CD4-positive, alpha-beta T cell treated with Interleukin-15 for 4 hours (primary cell): ENCODE measurements at places on chromosomes 11 and 22.

DNA sequence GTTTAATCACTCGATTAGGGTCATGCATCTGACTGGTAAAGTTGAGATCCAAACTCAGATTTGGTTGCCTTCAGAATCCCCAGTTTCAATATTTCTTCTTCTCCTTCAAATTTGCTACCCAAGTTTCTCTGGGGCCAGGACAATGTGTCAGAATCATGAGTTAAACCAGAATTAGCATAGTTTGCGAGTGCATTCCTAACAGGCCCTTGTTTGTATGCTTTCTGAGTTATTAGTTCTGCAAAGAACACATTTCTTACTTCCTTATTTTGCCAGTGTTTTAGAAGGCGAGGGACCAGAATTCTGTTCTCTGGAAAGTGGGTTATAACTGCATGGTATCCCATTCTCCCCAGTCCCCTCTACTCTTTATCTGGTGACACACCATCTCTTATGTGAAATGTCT lies 112.0 kb downstream of the ARL14EP start:
- no peak for DNase-seq

DNA sequence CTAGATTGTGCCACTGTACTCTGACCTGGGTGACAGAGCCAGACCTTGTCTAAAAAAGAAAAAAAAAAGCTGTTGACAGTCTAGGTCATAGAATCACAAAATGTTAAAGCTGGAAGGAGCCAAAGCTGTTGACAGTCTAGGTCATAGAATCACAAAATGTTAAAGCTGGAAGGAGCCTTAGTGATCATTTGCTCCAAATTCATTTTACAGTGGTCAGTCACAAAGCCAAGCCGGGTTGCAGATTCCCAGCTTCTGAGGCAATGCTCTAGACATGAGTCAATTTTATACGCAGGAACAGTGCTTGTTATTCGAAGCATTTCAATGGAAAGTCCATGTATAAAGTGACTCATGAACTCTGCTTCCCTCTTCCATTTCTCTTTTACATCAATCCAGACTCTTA lies 47.4 kb downstream of the SYT13 start:
- DNase-seq, result no peak

- no peak for DNase-seq
These were observed 177.9 kb downstream of the RRAS2 start for GRCh38 chr11:14181121-14181520.

GRCh38 chr11:84292955-84293354 lies 1006.8 kb upstream of the CCDC90B start:
- no peak for DNase-seq

GRCh38 chr22:40401532-40401931 lies 31.1 kb downstream of the SGSM3 start:
- DNase-seq, result peak; percentile 71

GRCh38 chr11:118916842-118917388 lies 8.8 kb downstream of the BCL9L start:
- DNase-seq, result no peak

DNA sequence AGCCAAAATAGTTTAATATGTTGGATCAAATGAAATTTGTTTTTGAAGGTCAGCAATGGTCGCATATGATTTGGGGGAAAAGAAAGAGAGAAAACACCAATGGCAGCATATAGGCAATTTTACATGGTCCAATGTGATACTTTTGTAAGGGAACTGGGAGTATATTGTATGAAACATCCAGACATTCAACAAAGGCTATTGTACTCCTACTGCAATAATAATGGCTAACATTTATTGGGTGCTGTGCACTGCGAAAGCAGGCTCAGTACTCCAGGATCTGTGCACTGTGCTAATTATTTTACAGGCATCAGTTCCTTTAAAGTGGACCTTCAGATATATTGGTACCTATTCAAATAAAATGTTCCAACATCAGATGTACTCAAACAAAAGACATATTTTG lies 5.9 kb upstream of the OR10V1 start:
- DNase-seq, result no peak

DNA sequence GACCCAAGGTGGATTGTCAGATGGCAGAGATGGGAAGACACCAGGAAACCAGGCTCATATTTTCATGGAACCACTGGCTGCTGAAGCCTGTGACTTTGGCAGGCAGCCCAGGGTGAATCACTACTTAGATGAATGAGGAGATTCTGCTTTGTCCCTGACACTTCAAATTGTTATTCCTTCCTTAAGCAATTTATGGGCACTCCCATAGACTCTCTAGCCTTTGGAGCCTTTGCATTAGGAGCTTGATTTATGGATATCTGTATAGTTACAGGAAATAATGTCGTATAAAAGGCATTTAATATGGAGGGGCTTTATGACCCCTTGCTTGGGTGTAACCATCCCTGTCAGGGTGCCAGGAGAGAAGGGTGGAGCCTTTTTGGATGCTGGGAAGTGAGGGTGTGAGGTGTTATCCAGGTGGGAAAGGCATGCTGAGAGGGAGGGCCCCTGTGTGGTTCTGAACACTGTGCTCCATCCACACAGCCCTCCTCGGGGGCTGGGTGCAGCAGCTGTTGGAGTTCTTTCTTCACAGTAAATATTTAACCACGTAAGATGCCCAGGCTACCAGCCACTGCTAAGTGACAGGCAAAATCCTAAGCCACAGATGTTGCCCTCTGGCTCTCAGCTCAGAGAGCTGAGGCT lies 35.3 kb downstream of the IL18 start:
- no peak for DNase-seq

DNA sequence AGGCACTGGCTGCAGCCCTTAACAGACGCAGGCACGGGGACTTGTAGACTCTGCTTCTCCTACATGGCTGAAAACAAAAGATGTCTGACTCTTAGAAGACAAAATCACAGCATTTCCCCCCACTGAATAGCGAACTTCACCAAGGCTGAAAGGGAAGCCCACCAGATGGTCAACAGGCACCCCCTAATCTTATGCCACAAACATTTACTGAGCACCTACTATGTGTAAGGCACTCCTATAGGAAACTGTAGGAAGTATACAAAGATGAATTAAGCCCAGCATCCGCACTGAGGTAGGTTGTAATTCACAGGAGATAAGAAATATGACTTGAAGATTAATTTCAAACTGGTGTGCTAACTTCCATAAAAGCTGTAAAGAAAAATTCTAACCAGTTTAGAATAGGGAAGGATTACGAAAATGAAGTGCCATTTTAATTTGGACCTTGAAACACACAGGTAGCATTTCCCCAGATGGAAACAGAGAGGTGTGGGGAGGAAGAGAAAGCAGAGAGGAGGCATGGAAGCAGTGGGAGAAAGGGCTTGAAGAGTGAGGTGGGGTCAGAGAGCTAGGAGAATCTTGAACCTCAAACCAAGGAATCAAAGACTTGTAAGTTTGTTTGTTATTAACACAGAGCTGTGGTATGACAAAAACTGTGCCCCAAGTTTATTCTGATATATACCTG lies 38.1 kb downstream of the NUMA1 start:
- DNase-seq, result no peak

DNA sequence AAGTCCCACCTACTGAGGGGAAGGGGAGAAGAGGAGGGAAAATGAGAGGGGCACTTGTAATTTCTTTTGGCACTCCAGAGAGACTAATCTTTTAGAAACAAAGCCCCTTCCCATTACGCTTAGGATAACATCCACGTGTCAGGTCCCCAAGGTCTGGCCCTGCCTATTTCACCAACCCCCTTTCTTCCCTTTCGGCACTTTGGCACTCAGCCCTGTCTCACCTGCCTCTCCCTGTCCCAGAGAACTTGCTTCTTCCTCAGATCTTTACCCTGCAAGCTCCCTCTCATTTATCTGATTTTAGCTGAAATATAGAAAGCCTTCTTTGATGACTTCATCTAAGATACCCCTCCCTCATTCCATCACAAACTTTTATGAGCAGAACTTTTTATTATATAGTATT lies 55.5 kb downstream of the RASSF10 start:
- no peak for DNase-seq

- DNase-seq, result no peak
These were observed 86.7 kb downstream of the ALX4 start for GRCh38 chr11:44223238-44223637.

- no peak for DNase-seq
These were observed 54.0 kb downstream of the KREMEN1 start for GRCh38 chr22:29126670-29127395.
